Glomerular endothelial cell (primary cell): ENCODE measurements at places on chromosomes 5 and 9.

GRCh38 chr5:2906302-2907090 is 155.0 kb upstream of the IRX2 start:
- DNase-seq, result no peak

DNA sequence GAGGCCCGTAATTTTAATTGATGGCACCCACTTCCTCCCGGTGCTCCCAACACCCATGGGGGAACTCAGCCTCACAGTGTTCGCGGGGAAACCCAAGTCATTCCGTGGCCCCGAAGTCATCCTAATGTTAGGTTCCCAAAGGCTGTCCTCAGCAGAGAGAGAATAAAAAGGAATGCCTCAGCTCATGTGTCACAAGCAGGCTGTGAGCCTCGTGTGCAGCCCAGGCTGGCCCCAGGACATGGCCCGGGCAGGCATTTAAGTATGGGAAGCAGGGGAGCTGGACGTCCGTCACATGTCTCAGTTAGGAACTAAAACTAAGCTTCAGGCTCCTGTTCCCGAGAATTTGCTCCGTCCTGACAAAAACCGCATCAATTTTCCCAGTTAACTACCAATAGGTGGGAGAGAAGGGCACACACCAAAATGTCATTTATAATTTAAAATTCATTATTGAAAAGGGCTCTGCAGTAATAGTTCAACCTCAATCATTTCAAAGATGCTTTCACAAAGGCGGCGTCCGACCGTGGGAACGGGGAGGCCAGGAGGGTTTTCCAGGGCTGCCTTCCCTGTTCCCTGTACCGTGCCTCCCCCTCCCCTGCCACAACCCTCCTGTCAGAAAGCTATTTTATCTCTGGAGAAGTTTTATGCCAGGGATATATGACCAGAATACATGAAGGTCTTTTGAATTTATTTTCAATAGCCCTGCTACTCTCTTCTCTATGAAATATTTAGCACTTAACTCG is 137.3 kb downstream of the FSTL4 start:
- no peak for DNase-seq

DNA sequence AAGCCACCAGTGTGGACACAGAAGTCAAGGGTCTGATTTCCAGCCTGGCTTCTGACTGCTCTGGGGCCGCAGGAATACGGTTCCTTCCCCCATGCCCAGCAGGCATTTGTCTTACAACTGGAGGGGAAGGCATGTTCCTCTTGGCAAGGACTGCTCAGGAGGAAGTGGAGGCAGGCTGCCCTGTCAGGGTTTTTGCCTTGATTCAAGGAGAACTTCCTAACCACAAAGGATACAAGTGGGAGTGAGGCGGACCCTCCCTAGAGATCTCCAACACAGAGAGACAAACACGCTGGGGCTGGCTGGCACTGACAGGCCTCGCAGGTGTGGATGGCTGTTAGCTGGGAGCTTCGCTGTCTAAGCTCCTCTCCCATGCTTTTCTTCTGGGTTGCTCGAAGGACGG is 19.1 kb downstream of the TGFBI start:
- no peak for DNase-seq

DNA sequence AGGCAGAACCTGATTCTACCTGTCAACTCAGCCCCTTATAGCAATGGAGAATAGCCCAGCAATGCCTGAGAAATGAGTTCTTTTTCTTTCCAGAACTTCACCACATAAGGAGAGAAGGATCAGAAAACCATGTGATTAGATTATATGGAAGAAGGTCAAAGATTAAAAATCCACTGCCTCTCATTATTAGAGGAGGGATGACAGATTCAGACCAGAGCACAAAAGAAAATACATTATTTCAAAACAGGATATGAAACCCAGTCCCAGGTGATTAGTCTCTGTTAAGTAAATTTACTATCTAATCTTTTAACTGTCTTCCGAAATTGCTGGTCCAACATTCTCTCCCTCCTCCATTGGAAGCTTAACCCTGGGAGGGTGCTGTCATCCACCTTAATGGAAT is 322.4 kb downstream of the SLIT3 start:
- no peak for DNase-seq

- DNase-seq, result no peak
Observed at GRCh38 chr9:81083854-81084512, 605.4 kb downstream of the TLE1 start.

DNA sequence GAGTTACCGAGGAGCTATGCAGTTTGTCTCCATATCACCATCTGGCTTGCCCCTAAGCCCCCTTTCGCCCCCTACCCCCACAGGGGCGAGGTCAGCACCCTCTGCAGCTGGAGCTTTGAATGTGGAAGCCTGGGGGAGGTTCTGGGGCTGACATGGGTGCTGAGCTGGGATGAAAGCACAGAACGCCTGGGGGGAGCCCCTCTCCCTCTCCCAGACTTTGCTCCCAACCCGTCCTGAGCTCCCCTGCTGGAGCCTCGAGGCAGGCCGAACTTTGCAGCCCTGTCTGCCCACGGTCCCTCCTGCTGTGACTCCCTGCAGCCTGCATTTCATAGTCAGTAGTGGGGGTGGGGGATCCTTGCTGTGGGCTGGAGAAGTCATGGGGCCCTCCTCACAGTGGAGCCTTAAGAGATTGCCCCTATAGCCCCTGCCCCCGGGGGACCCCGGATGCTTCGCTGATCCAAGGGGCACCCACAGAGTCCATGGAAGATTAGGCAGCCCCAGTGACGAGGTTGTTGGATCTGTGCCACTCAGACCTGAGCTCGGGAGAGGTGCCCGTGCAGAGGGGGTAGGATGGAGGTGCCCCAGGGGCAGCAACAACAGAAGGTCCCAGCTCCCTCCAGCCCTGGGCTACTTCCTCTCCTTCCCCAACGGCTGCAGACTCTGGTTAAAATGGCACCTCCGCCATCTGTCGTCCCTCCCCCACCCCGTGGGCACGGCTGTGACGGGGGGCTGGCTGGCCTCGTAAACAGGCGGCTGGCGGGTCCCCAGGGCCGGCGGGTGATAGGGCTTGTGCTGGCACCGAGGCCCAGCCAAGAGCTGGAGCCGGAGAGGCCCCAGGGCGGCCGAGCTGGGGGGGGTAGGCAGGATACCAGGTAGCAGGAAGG is 162.0 kb downstream of the C9orf50 start:
- no peak for DNase-seq

DNA sequence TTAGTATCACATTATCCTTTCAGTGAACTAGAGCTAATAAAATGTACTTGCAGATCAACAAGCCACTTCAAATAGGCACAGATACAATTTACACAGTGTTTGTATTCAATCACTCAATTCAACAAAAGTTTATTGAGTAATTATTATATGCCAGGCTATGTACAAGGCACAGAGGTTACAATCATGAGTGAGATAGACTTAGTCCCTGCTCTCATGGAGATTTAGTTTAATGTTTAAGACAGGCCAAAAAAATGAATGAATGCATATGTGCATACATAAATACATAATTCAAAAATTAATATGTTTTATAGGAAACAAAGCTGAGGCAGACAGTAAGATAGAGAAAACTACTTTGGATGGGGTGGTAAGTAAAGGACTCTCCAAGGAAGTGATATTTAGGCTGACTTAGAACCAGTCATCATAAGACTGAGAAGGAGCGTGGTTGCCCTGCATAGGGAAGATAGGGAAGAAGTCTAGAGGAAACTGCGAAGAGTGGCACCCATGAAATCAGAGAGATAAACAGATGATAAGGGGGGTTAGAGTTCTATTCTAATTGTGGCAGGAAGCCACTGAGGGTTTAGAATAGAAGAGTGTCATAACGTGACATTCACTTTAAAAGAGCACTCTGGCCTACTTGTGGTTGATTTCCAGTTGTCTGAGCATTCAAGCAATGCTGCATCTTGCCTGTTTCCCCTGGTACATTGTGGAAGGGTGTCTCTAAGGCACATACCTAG is 49.7 kb upstream of the GRAMD2B start:
- no peak for DNase-seq

- DNase-seq, result no peak
Observed at GRCh38 chr5:115932991-115933390, 29.3 kb upstream of the LVRN start.

- DNase-seq, result no peak
Observed at GRCh38 chr9:128362774-128363173, 8.4 kb upstream of the URM1 start.
